ENCODE measurements at places on chromosomes 6 and 20.

DNA sequence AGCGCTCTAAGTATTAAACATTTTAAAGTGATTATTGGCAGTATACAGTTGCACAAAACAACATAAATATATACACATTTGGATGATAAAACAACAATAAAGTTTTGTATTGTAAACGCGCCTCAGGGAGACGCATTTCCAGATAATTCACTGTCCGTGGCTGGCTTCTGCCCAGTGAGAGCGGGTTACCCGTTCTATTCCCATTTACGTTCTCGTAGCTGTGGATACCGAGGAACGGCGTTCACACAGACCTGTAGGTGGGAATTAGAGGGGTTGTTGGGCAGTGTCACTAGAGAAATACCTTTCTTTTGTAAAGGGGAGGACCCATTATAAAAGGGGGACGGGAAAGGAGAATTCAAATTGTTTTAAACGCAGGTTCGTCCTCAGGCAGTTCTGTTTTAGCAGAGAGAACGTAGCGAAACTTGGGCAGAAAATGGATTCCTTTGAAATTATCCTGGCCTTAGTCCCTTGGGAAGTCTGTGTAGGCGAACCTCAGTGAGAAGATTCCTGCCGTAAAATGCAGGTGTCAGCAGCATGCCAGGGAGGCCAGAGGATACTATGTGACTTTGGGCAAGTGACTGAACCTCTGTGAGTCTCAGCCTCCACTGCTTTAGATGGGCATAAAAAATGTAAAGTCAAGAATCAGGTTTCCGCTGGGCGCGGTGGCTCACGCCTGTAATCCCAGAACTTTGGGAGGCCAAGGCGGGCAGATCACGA is 756 bp downstream of the MTG2 start:
- DNase-seq, result no peak

DNA sequence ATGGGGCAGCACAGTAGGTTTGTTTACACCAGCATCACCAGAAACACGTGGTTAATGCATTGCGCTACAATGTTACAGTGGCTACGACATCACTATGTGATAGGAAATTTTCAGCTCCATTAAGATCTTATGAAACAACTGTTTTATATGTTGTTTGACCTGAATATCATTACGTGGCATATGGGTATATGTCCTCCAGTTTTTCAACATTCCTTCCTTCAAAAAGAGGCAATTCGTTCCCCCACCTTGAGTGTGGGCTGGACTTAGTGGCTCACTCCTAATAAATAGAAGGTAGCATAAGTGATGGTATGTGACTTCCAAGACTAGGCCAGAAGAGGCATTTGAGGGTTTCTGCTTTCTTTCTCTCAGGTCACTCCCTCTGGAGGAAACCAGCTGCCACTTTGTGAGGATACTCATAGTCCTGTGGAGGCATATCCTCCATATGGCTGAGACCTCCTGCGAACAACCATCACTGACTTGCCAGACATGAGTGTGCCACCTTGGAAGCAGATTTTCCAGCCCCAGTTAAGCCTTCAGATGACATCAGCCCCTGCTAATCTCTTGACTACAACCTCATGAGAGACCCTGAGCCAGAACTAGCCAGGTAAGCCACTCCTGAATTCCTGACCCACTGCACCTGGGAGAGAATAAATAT is 2.3 kb upstream of the TRAM2 start:
- no peak for DNase-seq

GRCh38 chr20:5268449-5268848 is 48.3 kb downstream of the PROKR2 start:
- DNase-seq, result no peak

DNA sequence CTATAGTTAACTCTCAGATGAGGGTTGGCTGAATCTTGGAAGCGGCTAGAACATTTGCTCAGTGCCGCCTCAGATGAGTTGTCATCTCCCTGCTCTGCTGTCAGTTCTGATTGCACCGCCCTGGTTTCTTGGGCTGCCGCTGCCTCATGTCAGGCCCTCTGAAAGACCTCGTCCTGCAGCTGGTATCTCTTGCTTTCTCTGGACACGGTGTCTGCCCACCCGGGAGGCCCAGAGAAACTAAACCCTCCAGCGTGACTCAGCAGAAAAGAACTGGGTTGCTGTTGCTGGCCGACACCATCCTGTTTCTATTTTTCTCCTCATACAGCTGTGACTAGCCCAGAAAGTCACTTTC is 355.4 kb downstream of the CD83 start:
- DNase-seq, result no peak

DNA sequence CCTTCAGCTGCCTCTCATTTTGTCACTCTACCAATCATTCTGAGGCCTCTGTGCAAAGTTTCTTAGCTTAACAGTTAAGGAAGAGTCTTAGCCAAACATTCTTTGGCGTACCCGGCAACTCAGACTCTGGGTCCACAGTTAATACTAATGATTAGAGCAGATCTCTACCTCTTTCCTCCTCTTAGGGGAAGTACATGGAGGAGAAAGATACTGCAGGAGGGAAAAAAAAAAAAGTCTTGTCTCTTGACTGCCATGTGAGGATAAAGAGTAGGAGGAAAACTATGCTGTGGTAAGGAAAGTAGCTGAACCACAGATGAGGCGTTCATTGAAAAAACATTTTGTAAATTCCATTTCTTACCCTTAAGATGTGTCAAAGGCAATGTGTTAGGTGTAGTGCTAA is 44.0 kb upstream of the MARCKS start:
- no peak for DNase-seq

DNA sequence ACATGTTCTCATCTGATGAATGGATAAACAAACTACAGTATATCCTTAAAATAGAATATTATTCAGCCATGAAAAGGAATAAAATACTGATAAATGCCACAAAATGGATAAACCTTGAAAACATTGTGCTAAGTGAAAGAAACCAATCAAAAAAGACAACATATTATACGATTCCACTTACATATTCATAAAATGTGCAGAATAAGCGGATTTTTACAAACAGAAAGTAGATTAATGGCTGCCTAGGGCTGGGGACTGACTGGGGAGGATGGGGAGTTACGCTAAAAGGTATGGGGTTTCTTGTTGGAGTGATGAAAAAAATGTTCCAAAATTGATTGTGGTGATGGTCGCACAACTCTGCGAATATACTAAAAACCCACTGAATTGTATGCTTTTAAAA is 29.4 kb downstream of the KIZ start:
- DNase-seq, result no peak

GRCh38 chr20:38369389-38369788 is 23.1 kb downstream of the LBP start:
- DNase-seq, result no peak
